ENCODE measurements at places on chromosomes 5 and 9. TPM values are rescaled to one million over a fixed set of nuclear protein-coding genes. Genes with fewer than 3 reads are reported as not detected.

Gene LIFR
- 33.4 TPM for total RNA-seq

- no peak for DNase-seq
Observed at GRCh38 chr5:67493676-67494075, 297.1 kb upstream of the CD180 start.

DNA sequence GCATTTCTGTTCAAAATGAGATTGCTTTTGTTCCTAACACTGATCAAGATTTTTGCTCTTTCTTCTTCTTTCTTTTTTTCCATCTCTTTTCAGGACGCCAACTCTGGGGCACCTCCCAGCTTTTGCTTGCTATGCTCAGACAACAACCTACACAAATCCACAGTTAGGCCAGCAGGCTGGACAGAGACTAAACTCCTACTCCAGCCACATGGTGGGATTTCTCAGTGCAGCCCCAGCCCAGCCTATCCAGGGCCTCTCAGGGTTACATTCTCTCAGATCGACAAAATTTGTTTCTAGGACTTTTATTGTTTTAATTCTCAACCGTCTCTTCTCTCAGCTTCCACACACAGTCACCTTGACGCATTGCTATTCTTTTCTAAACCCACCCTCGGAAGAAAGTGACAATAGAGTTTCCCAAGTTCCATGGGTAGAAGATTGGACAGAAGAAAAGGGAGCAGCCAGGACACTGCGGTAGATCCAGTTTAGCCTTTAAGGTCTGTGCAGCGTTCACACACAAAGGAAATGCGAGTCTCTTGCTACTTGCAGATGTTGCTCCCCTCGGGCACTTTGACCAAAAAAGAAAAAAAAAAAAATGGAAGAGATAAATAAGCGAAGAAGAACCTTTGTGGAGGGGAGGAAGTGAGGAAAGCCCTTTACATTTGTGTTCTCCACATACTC lies 588.6 kb upstream of the GRAMD2B start:
- no peak for DNase-seq

Gene OTP
- total RNA-seq: not detected

Gene STK10
- 18.1 TPM for total RNA-seq

Gene SLC6A3
- total RNA-seq: not detected

DNA sequence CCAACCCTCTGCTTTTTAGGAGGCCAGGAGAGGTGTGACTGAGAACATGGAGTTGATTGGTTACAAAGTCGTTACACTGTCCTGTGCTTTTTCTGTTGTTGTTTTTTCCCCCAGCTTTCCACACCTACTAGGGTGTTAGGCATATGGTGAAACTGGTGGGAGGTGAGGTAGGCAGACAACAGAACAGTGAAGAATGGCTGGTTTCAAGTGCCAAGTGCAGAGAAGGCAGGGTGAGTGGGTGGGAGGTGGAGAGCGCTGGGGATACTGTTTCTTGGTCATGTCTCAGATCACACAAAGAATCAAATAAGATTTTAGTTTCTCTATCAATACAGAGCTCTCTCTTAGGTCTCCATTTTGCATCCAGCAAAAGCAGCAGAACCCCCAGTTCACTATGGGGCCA lies 2.2 kb upstream of the SPTAN1 start:
- DNase-seq: no peak

- DNase-seq: no peak
Observed at GRCh38 chr5:82560561-82560960, 282.4 kb upstream of the RPS23 start.

GRCh38 chr9:122580360-122580759 lies 2.8 kb downstream of the OR1L8 start:
- DNase-seq: no peak

GRCh38 chr5:57895766-57896165 lies 413.2 kb upstream of the ACTBL2 start:
- no peak for DNase-seq

Gene ADAMTS2
- total RNA-seq: 2.1 TPM

Gene MYOT
- not detected for total RNA-seq

Data from progenitor cell of endocrine pancreas (in vitro differentiated cells).